ENCODE measurements at places on chromosomes 2 and 18. TPM values are rescaled to one million over a fixed set of nuclear protein-coding genes. Genes with fewer than 3 reads are reported as not detected.

GRCh38 chr2:212535996-212536816 is 2.4 kb downstream of the ERBB4 start:
- H3K4me3 ChIP-seq, result peak overlapping the region; percentile 75
- no peak for DNase-seq
- peaks cover 22% of the 10 kb centered on the region for H3K4me1 ChIP-seq
- no peaks in the 10 kb centered on the region for H3K36me3 ChIP-seq
- H3K27ac ChIP-seq, result no peak overlapping the region

GRCh38 chr2:19504400-19505198 is 146.2 kb upstream of the OSR1 start:
- H3K4me1 ChIP-seq, result no peaks in the 10 kb centered on the region
- peaks cover 8% of the 10 kb centered on the region for H3K27me3 ChIP-seq
- no peak for DNase-seq
- no peak overlapping the region for H3K4me3 ChIP-seq

SCYGR4 gene
- not detected for total RNA-seq

MAB21L4 gene
- total RNA-seq, result not detected

FIGN gene
- total RNA-seq, result 2.8 TPM

REG3G gene
- not detected for total RNA-seq

TDRD15 gene
- not detected for total RNA-seq

KIAA2012 gene
- total RNA-seq, result 0.25 TPM

DNA sequence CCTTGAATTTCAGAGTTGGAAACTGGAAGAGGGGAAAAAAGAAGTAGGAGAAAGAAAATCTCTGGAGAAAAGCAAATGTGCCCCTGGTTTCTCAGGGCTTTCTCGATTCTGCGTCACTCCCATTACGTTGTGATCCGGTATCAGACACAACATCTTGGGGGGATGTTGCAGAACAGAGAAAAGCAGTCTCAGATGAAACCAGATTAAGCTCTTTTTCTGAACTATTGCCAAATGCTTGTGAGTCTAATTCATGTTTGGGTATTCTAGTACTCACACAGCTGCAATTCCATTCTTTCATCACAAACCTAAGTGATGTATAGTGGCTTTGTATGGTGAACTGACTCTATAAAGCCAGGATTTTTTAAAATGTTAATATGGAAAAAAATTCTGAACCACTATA is 233.2 kb downstream of the TCF4 start:
- no peaks in the 10 kb centered on the region for H3K27me3 ChIP-seq
- DNase-seq, result no peak
- H3K27ac ChIP-seq, result no peak overlapping the region
- peaks cover 47% of the 10 kb centered on the region for H3K4me1 ChIP-seq
- H3K4me3 ChIP-seq, result no peak overlapping the region
- peaks cover 12% of the 10 kb centered on the region for H3K36me3 ChIP-seq

GRCh38 chr2:221571025-221571550 is 1.0 kb downstream of the EPHA4 start:
- H3K27me3 ChIP-seq, result peaks cover 4% of the 10 kb centered on the region
- DNase-seq, result no peak
- H3K4me3 ChIP-seq, result peak overlapping the region; percentile 93
- peak overlapping the region; percentile 88 for H3K27ac ChIP-seq
- peaks cover 30% of the 10 kb centered on the region for H3K36me3 ChIP-seq

DNA sequence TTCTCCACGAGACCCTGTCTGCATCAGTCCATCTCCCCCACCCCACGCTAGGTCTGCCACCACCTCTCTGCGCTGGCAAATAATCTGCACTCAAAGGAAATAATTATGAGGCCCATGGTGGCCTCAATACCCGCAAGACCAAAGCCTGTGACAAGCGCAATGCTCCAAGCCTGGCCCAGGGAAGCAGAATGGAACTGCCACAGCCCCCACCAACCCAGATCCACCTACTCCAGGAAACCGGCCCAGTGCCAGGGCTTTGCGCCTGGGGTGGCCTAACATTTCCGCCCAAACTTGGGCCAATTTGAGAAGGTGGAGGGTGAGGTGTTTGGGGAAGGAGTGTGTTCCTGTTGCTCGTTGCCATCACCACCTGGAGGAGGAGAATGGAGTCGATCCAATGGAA is 26.0 kb upstream of the ATOH8 start:
- H3K4me1 ChIP-seq, result peaks cover 51% of the 10 kb centered on the region
- H3K4me3 ChIP-seq, result no peak overlapping the region
- H3K27ac ChIP-seq, result no peak overlapping the region
- H3K36me3 ChIP-seq, result no peaks in the 10 kb centered on the region

- H3K27me3 ChIP-seq, result peaks cover 26% of the 10 kb centered on the region
- no peak overlapping the region for H3K4me3 ChIP-seq
- no peaks in the 10 kb centered on the region for H3K36me3 ChIP-seq
- no peaks in the 10 kb centered on the region for H3K4me1 ChIP-seq
Measured at GRCh38 chr2:240155048-240155744, 14.7 kb upstream of the OTOS start.

ABCG5 gene
- total RNA-seq, result not detected

- no peak overlapping the region for H3K4me3 ChIP-seq
- H3K27me3 ChIP-seq, result no peaks in the 10 kb centered on the region
Measured at GRCh38 chr18:60775978-60776377, 403.4 kb upstream of the MC4R start.

GRCh38 chr2:6069381-6069780 is 377.2 kb downstream of the SOX11 start:
- no peak overlapping the region for H3K27ac ChIP-seq
- H3K27me3 ChIP-seq, result no peaks in the 10 kb centered on the region
- no peak overlapping the region for H3K4me3 ChIP-seq
- H3K36me3 ChIP-seq, result no peaks in the 10 kb centered on the region
- no peak for DNase-seq

DNA sequence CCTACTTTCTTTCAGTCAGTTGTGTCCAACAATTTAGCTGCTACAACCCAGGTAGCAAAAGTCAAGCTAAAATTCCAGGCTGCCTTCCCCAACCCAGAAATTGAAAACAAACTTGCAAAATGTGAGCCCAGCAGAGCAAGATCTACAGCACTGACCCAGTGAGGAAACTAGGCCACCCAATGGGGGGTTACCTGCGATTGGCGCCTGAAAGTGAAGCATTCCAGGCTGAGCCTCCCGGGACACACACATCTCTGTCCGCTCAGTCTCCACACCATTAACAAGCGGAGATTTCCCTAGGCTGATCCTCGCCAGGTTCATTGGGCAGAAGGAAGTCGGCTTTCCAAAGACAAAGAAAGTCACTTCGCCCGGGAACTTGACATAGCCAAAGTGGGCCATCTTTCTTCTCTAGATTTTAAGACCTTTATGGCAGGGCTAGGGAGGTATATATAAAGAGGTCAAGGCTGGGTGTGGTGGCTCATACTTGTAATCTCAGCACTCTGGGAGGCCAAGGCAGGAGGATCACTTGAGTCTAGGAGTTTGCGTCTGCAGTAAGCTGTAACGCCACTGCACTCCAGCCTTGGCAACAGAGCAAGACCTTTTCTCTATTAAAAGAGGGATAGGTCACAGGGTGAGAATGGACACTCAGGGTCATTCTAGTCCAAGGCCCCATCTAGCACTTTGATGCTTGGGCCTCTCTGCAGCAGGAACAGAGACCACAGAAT is 53.6 kb downstream of the TTC32 start:
- no peaks in the 10 kb centered on the region for H3K36me3 ChIP-seq
- no peak for DNase-seq
- no peak overlapping the region for H3K4me3 ChIP-seq
- H3K4me1 ChIP-seq, result no peaks in the 10 kb centered on the region

MROH2A gene
- total RNA-seq, result not detected

Measured in HFFc6 (cell line).